Stimulated activated CD4-positive, alpha-beta T cell treated with anti-CD3 and anti-CD28 coated beads, Interleukin-2, amount 100 ng/mL, for 4 hours (primary cell): ENCODE measurements at places on chromosomes 16 and 17.

GRCh38 chr17:74386386-74386785 lies 19.1 kb downstream of the GPR142 start:
- no peak for DNase-seq

DNA sequence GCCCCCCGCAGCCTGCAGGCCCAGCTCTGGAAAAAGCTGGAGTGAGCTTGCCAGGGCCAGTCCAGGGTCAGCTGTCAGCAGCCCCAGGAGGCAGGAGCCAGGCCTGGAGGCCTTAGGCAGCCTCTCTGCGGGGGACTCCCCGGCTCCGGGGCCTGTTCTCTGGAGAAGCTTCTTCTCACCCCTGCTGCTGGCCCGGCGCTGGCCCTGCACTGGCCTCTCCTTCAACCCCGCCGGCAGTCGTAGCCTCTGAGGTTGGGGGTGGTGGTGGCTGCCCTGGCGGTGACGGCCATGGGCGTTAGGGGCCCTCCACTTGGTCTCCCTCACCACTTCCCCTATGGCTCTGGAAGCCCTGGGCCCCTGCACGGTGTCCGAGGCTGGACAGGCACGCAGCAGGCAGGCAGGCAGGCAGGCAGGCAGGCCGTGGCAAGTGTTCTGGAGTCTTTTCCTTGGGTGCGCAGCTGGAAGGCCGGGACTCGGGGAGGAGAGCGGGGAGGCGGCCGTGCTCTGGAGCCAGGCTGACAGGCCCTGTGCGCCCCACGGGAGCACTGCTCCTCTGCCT lies 2.1 kb downstream of the FOXF1 start:
- DNase-seq = no peak

- no peak for DNase-seq
Measured at GRCh38 chr17:31269578-31269983, 27.5 kb downstream of the OMG start.

DNA sequence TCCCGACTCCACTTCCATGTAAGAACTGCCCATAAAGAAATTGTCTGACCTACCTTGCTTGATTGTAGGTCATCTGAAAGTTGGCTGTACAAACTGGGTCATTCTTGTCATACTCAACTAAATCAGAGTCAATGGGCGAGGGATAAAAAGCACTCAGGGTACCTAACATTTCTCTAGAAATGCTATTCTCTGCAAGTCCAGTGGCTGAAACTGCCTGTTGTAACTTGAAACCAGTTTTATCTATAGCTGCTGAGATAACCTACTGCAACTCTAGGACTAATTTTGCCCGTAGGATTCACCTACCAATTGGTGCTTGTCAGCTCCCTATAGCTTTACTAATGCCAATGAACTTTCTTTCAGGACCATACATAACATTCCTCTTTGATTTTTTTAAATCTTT lies 100.1 kb upstream of the GRIN2A start:
- no peak for DNase-seq

- DNase-seq = no peak
Measured at GRCh38 chr17:64131606-64132270, 1.8 kb upstream of the ERN1 start.

GRCh38 chr17:79038545-79039135 lies 14.7 kb downstream of the C1QTNF1 start:
- no peak for DNase-seq

GRCh38 chr17:74749279-74750038 lies 1.0 kb downstream of the NHERF1 start:
- DNase-seq = no peak

DNA sequence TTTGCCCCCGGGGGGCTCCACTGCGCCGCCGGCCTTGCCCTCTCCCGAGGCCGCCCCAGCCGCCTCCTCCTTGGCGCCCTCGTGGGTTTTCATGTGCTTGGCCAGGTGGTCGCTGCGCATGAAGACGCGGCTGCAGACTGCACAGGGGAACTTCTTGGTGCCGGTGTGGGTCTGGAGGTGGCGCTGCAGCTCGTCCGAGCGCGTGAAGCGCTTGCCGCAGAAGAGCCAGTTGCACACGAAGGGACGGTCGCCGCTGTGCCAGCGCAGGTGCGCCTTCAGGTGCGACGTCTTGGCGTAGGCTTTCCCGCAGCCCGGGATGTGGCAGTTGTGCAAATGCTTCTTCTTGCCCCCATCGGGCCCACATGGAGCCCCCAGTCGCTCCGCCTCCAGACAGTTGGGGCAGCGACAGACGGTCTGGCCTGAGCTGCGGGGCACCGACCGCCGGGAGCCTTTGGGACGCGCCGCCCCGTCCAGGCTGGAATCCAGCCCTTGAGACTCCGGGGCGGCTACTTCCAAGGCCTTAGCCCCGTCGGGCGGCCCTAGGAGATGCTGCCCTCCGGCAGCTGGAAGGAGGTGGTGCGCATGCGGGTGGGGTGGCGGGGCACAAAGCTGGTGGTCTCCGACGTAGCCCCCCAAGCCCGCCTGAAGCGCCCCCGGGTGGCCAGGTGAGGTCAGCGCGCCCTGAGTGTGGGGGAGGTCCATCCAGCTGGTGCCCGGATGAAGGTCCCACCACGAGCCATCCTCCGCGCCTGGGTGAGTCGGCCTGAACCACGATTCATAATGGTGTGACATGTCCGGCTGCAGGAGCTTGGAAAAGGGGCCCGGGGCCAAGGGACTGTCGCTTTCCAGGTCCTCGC lies 3.4 kb downstream of the SP6 start:
- DNase-seq = no peak

- no peak for DNase-seq
Measured at GRCh38 chr16:87585442-87586200, 16.7 kb upstream of the JPH3 start.

DNA sequence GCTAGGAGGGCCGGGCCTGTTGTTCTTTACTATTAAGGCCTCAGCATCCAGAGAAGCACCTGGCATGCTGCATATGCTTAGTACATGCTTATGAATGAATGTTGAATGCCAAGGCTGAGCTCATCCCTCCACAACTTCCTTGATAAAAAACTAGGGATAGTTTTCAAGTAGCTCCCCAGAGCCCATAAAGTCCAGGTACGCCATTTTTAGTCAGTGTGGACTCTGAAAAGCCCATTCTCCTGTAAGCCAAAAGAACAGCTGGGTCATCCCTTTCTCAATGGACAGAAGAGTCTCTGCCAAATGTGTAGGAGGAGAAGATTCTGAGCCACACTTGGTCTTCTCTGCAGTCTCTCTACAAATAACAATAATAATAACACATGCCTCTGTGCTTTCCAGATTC lies 8.9 kb upstream of the ITGB3 start:
- DNase-seq = no peak

DNA sequence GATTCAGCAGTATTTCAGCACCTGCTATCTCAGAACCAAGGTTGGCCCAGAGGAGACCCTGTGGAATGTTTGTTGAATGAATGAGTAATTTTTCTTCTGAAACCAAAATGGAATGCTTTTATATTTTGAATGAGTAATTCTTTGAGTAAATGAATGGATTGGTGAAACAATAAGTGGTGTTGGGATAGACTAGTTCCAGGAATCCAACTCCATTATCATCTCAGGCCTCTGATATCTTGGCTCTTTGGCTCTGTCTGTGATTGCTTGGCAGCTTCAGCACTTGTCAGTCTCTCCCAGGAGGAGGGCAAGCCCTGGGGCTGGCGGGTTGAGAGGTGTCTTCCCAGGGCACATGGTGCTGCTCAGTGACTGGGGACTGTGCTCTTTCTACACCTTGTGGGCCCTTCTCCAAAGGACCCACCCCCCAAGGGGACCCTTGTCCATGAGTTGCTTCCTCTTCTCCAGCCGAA lies 284.4 kb upstream of the FOXF1 start:
- DNase-seq = no peak

DNA sequence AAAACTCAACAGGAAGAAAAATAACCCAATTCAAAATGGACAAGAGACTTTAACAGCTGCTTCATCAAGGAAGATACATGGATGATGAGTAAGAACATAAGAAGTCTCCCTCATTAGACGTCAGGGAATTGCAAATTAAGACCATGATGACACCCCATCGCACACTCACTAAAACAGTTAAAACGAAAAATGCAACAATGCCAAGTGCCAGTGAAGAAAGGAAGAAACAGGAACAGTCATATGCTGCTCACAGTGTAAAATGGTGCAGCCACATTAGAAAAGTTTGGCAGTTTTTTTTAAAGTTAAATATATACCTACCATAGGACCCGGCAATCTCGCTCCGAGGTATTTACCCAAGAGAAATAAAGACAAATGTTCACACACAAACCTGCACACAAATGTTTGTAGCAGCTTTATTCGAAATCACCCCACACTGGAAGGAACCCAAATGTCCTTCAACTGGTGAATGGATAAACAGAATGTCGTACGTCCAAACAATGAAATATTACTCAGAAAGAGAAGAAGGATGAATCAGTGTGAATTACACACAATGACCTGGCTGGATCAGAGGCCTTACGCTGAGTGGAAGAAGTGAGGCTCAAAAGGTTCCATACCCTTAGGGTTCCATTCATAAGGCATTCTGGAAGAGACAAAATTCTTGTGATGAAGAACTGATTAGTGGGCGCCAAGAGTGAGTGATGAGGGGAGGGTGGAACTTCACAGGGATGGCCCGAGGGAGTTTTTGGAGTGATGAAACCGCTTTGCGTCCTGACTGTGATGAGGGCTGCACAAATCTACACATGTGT lies 110.3 kb downstream of the C16orf95 start:
- no peak for DNase-seq

DNA sequence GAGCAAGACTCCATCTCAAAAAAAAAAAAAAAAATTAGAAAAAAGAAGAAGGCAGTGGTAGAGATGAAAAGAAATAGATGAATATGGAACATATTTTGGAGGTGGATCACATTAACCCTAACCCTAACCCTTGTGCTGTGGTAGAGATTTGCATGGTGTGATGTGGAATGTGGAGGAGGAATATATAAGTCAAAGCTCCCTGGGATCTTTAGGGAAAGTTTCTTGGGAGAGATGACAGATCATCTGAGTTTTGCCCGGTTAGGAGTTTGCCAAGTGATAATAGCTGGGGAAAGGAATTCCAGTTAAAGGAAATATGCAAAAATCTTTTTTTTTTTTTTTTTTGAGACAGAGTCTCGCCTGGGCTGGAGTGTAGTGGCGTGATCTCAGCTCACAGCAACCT lies 13.0 kb upstream of the BLMH start:
- no peak for DNase-seq

DNA sequence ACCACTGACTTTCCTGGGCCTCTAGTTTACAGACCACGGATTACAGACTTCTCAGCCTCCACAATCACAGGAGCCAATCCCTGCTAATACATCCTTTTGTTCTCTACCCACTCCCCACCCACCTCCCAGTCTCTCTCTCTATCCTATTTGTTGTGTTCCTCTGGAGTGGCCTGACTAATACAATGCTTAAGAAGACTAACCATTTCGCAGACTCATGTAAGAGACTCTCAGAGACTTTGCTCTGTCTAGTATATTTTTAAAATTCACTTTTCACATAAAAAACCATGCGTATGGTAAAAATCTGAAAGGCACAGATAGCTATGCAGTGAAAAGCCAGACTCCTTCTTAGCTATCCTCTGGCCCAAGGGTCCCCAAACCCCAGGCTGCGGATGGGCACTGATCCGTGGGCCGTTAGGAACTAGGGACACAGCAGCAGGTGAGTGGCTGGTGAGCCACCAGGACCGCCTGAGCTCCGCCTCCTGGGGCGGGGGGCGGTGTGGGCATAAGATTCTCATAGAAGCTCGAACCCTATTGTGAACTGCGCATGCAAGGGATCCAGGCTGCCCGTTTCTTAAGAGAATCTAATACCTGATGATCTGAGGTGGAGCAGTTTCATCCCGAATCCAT lies 7.6 kb downstream of the PIK3R6 start:
- no peak for DNase-seq

- no peak for DNase-seq
Measured at GRCh38 chr17:36468903-36469635, 17.4 kb upstream of the ZNHIT3 start.

DNA sequence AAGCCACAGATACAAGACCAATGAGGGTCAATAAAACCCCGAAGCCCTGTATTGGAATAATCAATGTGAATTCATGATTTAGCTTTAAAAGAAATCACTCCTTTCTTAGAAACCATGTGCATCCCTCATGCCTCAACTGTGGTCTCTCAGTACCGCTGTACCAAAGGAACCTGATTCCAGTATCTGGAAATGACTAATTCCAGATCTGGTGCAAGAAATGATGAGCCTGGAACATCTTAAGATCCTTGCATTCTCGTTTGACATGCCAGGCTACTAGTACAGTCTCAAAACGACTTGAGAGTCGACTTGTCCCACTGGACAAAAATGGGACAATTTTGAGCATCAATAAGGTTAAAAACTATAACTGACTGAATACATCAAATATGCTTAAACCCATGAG lies 21.2 kb downstream of the USP31 start:
- no peak for DNase-seq

DNA sequence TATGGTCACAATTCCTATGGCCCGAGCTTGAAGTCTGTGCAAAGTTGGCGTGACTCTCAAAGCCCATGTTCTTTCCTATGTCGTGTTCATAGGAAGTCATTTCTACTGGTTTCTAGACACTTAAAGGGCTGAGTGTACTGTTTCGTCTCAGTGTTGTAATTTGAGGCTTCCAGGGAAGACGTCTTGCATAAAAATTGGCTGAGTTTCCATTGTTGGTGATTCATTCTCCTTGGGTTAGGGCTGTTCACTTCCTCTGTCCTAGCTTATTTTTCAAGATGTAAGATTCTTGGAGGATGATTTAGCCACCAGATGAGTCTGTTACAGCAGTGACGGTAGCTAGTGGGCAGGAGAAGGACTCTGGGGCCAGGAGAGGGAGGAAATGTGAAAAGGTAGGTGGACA lies 43.1 kb downstream of the PIK3R5 start:
- DNase-seq = no peak

DNA sequence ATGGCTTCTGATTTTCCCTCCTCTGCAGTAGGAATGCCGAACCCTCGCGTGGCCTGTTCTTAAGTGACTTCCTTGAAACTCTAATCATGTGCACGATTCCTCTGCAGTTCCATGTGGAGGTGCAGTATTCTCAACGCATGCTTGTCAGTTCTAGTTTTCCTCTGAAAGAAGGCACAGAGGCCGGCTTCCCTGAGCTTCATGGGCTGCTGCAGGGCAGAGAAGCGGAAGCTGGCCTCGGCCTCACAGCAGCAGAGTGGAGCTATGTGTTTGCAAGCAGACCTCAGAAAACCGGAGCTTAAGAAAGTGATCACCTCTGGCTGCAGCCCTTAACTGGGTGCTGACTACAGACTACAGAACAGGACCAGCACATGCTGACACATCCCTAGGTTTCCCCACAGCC lies 500.7 kb downstream of the GRIN2A start:
- DNase-seq = no peak

DNA sequence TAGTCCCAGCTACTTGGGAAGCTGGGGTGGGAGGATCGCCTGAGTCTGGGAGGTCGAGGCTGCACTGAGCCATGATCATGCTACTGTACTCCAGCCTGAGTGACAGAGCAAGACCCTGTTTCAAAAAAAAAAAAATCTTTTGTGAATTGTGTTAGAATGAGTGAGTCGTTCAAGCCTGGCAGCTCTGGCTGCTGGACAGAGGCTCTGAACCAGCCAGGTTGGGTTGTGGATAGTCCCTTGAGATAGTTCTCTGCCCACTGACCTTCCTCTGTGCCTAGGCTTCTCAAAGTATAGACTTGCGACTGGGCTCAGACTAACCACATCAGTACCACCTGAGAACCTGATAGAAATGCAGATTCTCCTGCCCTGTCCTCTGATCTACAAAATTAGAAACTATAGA lies 2.2 kb upstream of the KSR1 start:
- DNase-seq = no peak

- DNase-seq = no peak
Measured at GRCh38 chr17:13792314-13792713, 190.6 kb upstream of the HS3ST3A1 start.

- no peak for DNase-seq
Measured at GRCh38 chr17:55533608-55534007, 22.4 kb upstream of the SMIM36 start.

GRCh38 chr17:47427985-47428384 lies 102.9 kb upstream of the NPEPPS start:
- DNase-seq = no peak
